Germinal center (tissue), 1 donor: ENCODE measurements at places on chromosomes 2 and 18.

GRCh38 chr2:235611756-235612155 lies 117.9 kb downstream of the AGAP1 start:
- no peak for DNase-seq

DNA sequence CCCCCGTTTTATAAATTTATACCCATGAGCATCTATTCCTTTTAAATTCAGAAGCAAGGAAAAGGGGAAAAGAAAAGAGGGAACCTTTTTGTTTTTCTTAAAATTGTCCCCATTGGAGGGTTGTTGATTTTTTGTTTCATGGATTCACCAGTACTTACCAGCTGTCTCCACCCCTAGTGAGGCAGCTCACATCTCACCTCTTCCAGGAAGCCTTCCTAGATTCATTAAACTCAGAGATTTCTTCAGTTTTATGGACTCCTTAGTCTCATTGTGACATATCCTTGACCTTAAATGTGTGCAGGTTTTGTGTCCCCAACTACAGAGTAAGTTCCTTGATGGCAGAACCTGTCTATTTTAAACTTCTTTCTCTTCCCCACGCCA lies 35.9 kb downstream of the EFR3B start:
- no peak for DNase-seq

DNA sequence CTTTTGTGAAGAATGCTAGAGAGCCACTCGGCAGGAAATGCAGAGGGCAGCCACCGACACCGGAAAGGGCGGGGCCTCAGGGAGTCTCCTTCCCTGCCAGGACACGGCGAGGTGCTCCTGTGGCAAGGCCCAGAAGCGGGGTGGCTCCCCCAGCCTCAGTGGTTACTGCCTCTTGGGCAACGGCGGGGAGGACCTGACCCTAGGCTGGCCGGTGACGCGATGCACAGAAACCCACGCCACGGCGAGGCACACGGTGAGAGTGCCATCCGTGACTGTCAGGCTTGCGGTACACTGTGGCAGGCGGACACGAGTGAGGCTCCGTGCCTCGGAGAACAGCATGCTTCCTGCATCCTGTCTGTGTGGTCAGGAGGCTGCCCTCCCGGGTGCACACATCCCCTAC lies 47.8 kb downstream of the ZAP70 start:
- no peak for DNase-seq

GRCh38 chr18:38747153-38747552 lies 1181.6 kb upstream of the CELF4 start:
- DNase-seq: no peak

DNA sequence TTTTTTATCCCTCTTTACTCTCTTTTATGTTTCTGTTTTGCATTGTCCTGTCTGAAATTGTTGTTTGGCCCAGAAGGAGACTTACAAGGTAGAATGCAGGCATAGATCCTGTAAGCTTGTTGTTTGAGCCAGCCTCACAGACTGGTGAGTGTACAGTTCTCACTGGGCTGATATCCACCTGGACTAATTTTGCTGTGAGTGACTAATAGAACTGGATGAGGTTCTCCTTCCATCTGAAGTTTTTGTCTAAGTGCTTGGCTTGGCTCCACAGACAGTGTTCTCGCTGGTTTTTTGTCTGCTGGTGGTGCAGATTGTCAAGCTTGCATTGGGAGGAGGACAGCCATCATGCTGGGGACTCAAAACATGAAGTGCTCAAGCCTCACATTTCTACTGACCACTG lies 495.7 kb downstream of the TSN start:
- no peak for DNase-seq

DNA sequence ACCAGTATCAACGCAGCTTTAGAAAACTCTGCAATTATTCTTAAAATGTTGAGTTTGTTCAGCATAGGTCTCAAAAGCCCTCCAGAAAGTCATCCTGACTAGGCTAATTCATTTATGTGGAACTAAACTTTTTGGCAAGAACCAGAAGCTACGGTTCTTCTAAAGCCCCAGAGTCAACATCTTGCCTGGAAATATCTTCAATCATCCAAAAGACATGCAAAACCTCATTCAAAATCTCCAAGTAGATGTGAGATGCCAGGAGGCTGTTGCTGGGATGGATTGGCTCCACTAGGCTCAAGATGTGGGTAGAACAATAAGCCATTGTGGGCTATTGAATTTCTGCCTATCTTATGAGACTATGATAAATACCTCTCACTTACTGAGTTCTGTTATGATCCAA lies 2.1 kb upstream of the SCG2 start:
- DNase-seq: no peak

- no peak for DNase-seq
Observed at GRCh38 chr2:41572154-41572553, 475.7 kb upstream of the PKDCC start.

- no peak for DNase-seq
Observed at GRCh38 chr2:172927641-172928357, 147.8 kb upstream of the MAP3K20 start.

GRCh38 chr2:120231564-120231973 lies 8.4 kb upstream of the TMEM185B start:
- DNase-seq: no peak

DNA sequence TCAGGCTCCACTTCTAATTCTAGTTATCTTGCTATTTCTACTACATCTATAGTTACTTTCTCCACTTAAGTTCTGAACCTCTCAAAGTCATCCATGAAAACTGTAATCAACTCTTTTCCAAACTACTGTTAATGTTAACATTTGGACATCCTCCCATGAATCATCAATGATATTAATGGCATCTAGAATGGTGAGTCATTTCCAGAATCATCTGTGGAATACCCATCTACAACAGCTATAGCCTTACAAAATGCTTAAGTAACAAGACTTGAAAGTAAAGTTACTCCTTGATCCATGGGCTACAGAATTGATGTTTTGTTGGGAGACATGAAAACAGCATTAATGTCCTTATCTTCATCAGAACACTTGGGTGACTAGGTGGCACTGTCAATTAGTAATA lies 35.4 kb downstream of the BARD1 start:
- DNase-seq: no peak

DNA sequence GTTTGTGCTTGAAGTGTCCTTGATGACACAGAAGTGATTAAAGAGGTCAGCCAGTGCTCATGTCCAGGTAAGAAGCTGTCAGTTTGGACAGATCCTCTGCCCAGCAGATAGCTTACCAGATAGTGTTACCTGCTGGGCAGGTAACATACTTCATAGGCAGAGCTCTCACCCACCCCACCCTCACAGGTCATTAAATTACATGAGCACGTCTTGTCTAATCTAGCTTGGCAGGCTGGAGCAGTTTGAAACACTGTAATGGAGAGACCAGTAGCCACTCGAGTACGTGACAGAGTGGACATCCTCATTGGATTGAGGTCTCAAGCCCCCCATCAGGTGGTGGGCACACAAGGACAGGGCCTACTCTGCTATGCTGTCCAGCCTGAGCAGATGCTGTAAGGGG lies 27.1 kb downstream of the TTC32 start:
- no peak for DNase-seq

DNA sequence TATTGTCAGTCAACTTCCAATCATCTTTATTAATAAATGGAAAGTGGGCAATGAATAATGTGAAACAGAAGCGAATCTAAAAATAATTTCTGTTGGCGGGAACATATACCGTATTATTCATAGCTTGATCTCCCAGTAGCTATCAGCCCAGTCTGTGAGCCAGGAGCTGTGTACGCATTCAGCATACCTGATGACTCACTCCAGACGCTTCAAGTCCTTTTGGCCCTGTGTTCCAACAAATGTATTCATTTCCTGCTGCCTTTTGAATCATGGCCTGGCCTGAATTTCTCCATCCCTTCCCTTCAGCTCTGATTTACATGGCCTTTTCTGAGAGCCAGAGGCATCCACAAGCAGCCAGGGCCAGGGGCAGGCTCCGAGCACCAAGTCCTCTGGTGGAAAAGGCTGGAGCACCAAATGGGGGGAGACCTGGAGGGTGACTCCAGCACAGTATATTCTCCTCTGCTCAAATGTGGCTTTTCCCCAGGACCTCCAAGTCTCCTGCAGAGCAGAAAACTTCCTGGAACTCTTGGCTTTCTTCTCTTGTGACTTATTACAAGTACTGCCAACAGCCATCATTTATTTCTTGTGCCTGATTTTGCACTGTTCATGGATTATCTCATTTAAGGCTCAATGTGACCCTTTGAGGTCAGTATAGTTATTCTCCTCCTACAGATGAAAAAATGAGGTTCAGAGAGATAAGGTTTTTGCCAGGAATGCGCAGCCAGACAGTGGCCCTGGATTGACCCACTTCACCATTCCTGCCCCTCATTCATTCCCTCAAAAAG lies 108.7 kb downstream of the EN1 start:
- DNase-seq: no peak

GRCh38 chr18:36333414-36333813 lies 35.9 kb downstream of the FHOD3 start:
- DNase-seq: no peak

DNA sequence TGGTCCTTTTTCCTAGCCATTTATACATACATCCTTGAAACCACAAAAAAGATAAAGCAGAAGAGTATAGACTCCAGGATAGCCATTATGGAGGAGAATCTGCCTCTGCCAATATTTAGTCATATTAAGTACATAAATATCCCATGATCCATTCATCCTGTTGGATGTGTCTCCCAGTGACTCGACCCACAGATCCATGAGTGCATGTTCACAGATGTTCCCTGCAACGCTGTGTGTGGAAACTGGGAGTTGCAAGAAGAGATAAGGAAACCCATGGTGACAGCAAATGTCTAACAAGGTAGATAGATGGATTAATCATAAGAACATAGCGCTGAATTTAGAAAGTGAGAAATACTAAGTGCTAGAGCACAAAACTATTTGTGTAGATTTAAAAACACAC lies 34.5 kb downstream of the STK39 start:
- DNase-seq: no peak

DNA sequence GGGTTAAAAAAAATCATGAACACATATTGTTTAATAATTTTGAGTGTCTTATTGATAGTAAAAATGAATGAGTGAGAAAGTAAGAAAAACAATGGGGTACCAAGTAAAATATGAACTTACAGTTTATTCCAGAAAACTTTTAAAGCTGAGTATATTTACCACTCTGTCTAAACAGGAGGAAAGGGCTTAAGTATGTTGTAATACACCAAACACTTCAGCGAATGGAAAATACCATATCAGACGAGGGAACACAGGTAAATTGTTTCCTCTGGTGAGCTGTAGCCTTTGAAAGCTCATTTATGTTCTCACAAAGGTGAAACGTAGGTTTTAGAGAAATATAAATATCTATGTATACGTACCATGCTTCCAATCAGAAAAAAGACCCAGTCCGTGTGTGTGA lies 1209.6 kb upstream of the ZEB2 start:
- no peak for DNase-seq

DNA sequence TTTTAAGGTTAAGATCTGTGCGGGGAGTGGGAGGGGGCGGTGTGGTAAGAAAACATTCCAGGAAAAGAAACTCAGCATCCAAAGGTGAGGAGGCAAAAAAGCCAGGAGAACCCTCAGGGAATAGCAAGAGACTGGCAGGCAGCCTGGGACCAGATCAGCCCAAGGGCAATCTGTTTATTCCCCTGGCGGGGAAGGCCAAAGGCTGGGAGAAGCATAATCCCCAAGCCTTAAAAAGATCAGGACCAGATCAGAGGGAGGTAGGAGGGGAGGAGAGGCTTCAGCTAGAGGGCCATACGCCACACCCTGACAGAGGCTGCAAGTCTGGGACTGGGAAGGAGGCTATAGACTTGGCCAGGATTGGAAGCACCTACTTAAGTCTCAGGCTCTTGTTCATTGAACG lies 163.0 kb upstream of the PXDN start:
- DNase-seq: no peak

DNA sequence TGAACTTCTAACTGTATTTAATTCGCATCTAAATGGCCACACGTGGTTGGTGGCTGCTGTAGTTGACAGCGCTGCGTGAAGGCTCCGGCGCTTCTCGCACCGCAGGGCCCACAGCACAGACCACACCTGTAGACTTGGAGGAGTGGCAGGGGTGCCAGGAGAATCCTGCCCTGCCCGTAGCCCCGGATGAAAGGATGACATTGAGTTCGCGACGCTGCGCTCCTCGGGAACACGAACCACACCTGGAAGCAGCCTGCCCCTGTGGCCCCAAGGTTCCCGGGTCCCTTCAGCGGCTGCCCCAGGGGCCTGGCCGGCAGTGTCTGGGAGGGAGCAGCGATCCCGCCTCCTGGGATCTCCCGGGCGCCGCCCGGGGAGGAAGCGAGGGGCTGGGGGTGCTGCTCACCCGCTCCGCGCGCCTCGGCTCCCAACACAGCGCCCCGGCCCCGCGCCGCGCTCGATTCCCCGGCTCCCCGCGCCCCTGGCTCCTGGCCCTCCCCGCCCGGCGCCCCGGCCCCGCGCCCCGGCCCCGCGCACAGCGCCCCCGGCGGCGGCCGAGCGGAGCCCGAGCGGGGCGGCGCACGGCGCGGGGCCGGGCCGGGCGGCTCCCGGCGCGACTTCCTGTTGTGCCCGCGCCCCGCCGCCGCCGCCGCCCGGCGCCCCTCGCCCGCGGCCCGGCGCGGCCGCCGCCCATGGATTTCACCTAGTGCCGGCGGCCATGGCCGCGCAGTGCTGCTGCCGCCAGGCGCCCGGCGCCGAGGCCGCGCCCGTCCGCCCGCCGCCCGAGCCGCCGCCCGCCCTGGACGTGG lies at the start of gene RNPEPL1:
Gene RNPEPL1, plus strand, starts transcription at position 613 of the 806 bp plus-strand sequence. Its CDS starts 103 bp downstream, at position 716.
- DNase-seq: peak; percentile 50

GRCh38 chr2:12008425-12009061 lies 262.1 kb downstream of the LPIN1 start:
- DNase-seq: no peak

DNA sequence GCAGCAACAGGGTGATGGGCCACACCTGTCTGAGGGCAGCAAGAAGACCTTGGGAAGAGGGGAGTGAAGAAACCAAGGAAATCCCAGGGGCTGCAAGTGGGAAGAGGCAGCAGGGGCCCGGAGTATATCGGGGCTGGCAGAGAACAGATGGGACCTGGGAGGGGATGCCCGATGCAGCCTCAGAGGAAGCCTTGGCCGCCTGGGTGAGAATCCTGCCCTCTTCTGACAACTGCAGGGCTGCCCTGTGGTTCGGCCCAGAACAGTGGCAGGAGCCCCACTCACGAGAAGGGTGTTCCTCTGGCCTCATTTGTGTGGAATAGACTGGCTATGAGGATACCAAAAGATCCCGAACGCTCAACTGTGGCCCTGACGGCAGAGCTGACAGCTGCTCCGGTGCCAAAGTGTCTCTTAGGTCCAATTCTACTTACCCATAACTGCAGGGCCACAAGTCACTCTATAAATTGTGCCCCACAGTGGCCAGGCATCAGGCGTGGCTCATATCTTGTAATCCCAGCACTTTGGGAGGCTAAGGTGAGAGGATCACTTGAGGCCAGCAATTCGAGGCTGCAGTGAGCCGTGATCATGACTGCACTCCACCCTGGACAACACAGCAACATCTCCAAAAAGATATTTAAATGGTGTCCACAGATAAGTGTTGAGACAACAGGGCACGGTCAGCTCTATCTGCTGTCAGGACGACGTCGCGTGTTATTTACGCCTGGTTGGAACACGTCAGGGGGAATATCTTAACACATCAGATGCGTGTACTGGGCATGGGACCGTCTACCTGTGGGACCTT lies 23.6 kb upstream of the ID2 start:
- DNase-seq: no peak

GRCh38 chr18:12645751-12646203 lies 12.1 kb downstream of the SPIRE1 start:
- DNase-seq: no peak
